ENCODE measurements at places on chromosomes 6 and 20.
A peak's percentile ranks its signal among the peaks of the same experiment; 100 is the strongest.

GRCh38 chr20:63065911-63066310 lies 59.1 kb upstream of the BHLHE23 start:
- DNase-seq, result no peak

- DNase-seq, result no peak
Observed at GRCh38 chr20:2421247-2421646, 40.5 kb downstream of the TGM6 start.

GRCh38 chr6:28719275-28719940 lies 193.7 kb downstream of the GPX5 start:
- DNase-seq, result no peak

DNA sequence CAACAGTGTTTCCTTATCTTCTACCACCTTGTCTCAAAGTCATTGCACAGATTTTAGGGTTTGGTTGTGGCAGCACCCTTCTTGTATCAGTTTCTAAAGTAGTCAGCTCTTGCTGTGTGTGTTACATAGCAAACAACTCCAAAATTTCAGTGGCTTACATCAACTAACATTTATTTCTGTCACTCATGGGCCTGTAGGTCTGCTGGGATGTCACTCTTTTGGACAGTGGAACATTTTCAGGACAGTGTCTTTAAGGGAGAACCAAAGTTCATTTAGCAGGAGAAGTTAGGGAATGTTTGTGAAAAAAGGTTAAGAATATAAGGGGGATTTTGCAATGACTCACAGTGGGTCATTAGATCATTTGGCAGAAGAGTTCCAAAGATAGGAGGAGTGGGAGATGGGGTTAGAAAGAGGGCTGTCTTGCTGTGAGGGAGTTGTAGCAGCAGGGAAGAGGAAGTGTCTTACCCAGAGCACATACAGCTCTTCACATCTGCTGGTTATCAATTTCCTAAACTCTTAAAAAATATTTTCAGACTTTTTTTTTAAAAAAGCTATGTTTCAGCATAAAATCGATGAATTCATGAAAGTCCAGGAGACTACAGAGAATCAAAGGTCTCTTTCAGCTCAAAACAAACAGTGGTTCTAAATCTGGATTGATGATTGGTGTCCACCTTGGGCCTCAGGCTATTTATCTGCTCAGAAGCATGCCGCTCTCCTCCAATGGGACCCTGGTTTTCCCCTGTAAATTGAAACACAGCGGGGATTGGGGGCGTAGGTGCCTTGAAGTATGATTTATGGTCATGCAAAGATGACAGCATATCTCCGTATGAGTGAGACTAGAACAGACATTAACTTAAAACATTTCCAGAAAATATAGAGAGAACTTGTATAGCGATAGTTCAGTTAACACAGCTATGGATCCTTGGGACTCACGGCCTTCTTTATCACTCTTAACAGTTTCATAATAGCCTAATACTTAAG lies 117.3 kb downstream of the B3GAT2 start:
- no peak for DNase-seq

DNA sequence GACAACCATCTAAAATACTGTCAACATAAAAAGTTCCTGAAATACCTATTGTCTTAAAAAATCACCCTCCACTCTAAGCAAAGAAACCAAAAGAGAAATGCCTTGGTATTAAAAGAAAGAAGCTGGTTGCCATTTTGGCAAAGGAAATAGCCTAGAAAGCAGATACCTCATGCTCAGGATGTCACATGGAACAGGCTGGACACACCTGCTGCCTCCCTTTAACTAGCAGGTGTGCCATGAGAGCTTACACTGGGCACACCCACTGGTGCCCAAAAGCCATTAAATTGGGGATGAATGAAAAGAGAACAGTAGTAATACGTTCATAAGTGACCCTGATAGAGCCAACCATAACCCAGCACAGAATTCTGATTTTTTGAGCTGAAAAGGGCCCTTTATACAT lies 1.5 kb downstream of the SLC23A2 start:
- no peak for DNase-seq

GRCh38 chr6:32589596-32590449 lies at the start of gene HLA-DRB1:
HLA-DRB1 (minus strand) TSS chr6:32589848; CDS start chr6:32589742, 106 bp downstream.
- DNase-seq, result peak; percentile 1

DNA sequence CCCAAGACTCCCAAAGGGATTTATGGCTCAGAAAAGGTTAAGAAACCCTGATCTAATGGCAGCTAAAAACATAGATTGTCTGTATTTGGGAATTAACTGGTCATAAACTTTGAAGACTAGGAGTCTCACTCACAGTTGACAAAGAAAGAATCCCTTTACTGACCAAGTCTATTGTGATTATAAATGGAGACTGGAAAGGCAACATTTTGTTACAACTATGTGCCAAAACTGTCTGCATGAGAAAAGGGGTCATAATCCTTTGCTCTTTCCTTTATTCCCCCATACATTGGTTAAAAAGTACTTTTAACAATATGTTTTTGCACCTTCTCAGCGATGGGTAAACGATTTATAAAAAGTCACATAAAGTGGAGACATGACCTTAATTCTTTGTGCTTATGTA lies 206.9 kb upstream of the MAP3K7 start:
- no peak for DNase-seq

GRCh38 chr6:128929869-128930268 lies 46.9 kb downstream of the LAMA2 start:
- DNase-seq, result no peak

- no peak for DNase-seq
Observed at GRCh38 chr6:148293181-148293995, 49.2 kb upstream of the SASH1 start.

DNA sequence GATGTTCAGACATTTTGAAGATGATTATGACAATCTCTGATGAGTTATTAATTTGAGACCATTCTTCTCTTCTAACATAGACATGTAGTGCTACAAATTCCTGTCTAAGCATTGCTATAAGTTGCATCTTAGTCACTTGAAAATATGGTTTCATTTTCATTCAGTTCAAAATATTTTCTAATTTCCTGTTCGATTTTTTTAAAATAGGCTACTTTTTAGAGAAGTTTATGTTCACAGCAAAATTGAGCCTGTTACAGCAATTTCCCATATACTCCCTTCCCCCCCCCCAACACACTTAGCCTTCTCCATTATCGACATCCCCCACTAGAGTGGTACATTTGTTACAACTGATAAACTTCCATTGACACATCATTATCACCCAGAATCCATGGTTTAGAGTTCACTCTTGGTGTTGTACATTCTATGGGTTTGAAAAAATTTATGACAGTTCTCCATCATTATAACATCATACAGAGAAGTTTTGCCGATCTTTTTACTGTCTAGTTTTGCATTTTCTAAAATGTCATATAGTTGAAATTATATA lies 31.2 kb downstream of the PLAGL1 start:
- DNase-seq, result no peak

DNA sequence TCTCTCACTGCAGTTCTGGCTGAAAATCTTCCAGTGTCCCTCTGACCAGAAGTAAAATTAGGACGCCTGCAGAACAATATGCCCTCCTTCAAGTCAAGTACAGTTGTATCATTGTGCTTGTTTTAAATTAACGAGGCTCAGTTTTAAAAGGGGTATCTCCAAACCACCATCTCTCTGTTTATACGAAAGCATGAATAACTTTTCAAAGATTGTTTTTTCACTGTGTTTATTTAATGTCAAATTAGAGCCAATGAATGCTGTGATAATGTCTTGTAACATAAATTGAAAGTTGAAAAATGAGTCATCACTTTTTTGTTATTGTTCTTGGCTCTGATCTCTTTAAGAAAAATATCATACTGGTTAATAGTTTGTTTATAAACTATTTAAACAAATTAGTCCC lies 230.7 kb upstream of the THEMIS start:
- DNase-seq, result no peak

DNA sequence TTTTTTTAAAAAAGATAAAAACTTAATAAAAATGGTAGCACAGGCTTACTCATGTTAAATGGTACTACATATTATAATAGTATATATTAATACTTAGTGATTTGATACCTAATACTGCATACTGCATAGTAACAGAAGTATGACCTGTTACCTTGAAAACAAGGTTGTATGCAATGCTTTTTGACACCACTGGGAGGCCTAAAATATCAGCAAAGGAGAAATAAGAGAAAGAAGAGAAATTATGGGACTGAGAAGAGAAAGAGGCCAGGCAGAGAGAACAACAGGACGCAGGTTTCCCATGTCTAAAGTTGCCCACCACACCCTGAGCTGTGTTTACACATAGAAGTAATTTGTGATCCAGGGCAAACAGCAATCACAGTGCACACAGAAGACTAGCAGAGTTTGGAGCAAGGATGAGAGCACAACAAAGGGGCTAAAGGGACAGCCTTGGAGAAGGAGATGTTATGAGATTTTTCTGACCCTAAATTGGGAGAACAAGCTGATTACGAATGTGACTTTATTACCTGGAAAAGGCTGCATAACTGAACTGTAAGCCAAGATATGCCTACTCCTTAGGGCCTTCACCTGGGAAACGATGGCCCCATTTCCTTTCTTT lies 73.2 kb downstream of the ROS1 start:
- no peak for DNase-seq

DNA sequence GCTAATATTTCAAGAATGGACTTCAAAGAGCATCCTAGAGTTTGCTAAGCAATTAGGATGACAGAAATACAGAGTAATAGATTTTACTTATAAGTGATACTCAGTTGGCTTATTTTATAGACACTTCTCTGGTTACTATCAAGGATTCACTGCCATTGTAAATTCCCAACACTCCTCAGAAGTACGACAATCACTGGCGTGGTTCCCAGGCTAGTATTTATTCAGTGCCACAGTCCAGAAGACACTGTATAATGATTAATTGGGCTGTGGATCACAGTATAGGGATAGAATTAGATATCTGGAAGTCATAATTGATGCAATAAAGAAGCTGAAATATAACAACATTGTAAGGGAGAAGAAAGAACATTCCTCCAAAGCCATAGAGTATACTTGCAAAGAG lies 15.7 kb downstream of the MANEA start:
- DNase-seq, result no peak

DNA sequence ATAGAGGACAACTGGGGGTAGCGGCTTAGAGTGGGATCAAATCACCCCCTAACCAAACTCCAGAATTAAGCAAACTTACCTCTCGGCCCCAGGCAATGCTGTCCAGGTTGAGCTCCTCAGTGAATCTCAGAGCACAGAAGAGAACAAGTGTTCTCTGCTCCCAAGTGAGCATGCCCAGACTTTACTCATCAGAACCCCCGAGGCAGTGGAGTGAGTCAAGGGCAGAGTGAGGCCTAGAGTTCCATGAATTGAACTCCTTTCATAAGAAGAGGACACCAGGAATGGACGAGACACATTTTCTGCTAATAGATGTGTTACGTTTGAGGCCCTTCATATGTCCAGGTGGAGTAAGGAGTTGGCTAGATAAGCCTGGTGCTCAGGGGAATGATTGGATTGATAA lies 134.0 kb upstream of the DTNBP1 start:
- DNase-seq, result no peak

DNA sequence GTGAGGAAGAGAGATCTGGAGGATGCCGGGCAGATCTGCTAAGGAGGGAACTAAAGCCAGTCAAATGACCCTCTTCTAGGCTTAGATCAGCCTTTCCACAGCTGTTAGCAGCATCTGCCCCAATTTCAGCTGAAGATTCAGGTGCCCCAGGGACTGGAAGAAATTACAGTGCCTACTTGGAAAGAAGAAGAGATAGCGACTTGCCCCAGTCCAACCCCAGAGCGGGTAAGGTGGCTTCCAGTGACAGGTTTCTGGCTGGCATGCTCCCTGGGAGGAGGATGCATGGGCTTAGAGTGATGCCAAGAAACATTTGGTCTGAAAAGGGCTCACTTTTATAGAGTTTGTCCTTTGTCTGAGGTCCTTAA lies 620 bp downstream of the TJAP1 start:
- DNase-seq, result no peak

DNA sequence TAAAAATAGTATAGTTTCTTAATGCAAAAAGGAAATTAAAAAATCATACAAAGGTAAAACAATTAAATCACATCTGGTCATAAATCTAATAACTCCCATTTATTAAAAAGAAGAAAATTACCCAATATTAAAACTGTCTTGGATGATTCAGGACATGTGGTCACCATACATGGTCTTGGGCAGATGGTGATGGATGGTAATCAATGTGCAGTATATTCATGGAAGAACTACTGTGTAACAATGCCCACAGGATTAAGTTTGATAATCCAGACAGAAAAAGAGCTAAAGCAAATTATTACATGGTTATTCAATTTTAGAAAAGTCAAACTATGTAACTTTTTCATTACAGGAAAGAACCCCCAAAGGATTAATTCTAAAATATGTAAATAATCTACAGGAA lies 480.6 kb downstream of the QKI start:
- DNase-seq, result no peak

- no peak for DNase-seq
Observed at GRCh38 chr6:127592964-127593363, 16.0 kb downstream of the C6orf58 start.

DNA sequence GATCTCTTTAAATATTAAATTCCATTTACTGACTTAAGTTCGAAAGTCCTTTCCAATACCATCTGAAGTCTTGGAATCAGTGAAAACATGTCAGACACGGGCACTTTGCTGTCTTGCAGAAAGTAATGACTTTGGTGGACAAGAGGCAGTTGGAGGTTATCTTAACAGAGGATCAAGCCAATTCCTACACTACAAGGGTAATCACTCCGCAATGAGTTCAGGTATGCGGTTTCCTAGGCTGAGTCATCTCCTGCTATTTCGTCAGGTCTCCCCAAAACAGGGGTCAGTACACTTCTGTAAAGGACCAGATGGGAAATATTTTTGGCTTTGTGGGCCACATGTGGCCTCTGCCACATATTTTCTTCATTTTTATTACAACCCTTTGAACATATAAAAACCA lies 656.6 kb downstream of the KIF16B start:
- no peak for DNase-seq

GRCh38 chr20:36399969-36400545 lies 93.9 kb downstream of the DLGAP4 start:
- DNase-seq, result no peak
